Omental fat pad (tissue), 4 donors: ENCODE measurements at places on chromosomes 12 and 14.

GRCh38 chr12:118649765-118650585 lies 273.6 kb downstream of the SUDS3 start:
- DNase-seq: no peak

GRCh38 chr14:71514941-71515919 lies 417.0 kb upstream of the RGS6 start:
- DNase-seq: no peak

DNA sequence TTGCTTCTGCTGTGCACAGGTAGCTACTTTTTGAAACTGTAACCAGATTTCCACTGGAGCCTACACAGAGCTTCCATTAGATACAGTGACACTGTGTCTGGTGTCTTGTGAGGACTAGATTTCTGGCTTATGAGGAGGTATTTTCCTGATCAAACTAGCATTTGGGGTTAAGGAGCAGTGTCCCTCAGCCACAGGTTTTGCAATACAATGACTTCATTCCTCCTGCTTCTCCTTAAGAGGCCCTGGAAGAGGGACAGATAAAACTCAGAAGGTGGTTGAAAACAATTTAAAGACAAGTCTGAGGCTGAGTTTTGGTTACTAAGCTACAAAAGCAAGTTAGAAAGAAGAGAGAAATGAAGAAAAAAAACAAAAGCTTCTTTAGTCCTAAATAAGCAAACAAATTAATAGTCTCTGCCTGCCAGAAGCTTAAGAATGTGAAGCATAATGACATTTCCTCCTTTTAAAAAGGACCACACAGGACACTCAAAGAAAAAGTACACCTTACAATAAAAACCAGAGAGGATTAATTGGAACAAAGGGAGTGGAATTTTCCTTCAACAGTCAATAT lies 53.0 kb downstream of the PKP2 start:
- no peak for DNase-seq

DNA sequence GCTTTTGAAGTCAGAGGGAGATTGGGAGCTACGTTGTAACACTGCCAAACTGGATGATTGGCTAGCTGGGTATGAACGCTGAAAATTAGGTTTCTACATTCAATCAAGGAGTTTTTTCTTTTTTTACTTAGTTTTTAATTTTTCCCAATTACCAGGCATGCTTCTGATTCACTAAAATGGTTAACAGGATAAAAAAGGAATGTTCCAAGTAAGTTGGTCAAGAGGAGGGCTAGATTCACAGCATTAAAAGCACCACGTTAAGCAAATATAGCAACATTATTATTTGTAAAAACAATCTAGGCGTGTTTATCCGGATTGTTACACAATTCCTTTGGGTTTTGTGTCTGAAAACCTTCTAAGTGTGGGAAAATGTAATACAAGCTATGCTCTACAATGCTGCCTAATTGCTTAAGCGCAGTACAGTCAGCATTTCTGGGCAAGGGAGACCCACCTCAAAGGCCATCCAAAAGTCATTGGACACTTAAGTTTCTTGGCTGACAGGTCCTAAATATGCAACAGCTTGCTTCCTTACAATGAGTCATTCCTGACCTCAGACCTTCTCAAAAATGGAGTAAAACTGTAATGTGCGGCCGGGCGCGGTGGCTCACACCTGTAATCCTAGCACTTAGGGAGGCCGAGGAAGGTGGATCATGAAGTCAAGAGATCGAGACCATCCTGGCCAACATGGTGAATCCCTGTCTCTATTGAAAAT lies 1.2 kb downstream of the RPLP0 start:
- DNase-seq: no peak

DNA sequence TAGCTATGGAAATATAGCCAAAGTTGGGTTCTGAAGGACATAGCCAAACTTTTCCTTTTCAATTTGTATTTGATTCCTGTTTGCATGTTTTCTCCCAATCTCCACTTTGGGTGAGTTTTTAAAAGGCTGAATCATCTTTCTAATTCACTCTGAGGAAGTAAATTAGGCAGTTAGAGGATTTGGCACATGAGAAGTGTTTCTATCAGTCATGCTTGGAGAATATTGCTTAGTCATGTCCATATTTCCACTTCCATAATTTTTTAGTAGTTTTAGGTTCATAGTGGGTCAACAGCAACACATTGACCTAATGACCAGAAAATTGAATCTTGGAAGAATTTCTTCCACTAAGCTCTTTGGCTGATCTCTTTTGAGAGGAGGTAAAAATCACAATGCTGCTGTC lies 21.8 kb downstream of the IRAK3 start:
- no peak for DNase-seq
